ENCODE measurements at places on chromosomes 3 and 15. TPM values are rescaled to one million over a fixed set of nuclear protein-coding genes. Genes with fewer than 3 reads are reported as not detected.

GRCh38 chr15:45471151-45471550 lies 51.4 kb downstream of the SLC30A4 start:
- no peak for DNase-seq
- no peak overlapping the region for H3K4me3 ChIP-seq
- no peak overlapping the region for H3K27ac ChIP-seq
- no peaks in the 10 kb centered on the region for H3K27me3 ChIP-seq
- H3K36me3 ChIP-seq, result no peaks in the 10 kb centered on the region

- no peak overlapping the region for H3K4me3 ChIP-seq
- no peaks in the 10 kb centered on the region for H3K4me1 ChIP-seq
- no peaks in the 10 kb centered on the region for H3K27me3 ChIP-seq
- DNase-seq, result no peak
These were observed 84.8 kb upstream of the POMGNT2 start for GRCh38 chr3:43190670-43191069.

GRCh38 chr3:129323651-129324294 lies 45.1 kb downstream of the HMCES start:
- no peak overlapping the region for H3K27ac ChIP-seq
- no peaks in the 10 kb centered on the region for H3K36me3 ChIP-seq
- no peaks in the 10 kb centered on the region for H3K4me1 ChIP-seq
- H3K4me3 ChIP-seq, result no peak overlapping the region
- H3K27me3 ChIP-seq, result no peaks in the 10 kb centered on the region

DNA sequence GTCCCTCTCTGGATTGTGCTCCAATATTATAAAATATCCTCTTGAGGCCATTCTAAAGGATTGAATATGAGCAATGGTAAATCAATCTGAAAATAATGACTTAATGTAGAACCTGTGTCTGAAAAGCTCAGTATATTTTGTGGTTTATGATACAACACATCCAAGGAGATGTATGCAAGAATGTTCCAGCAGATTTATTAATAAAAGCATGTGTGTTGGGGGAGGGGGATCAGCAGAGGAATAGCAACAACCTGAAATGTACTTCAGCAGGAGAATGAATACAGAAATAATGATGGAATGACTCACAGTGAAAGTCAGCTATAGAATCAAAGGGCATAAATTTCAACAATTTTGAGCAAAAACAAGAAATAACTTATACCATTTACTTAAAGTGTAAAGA lies 56.7 kb upstream of the NUDT16 start:
- H3K4me1 ChIP-seq, result no peaks in the 10 kb centered on the region
- no peak overlapping the region for H3K4me3 ChIP-seq
- H3K27me3 ChIP-seq, result no peaks in the 10 kb centered on the region
- no peak for DNase-seq
- H3K27ac ChIP-seq, result no peak overlapping the region
- no peaks in the 10 kb centered on the region for H3K36me3 ChIP-seq

DNA sequence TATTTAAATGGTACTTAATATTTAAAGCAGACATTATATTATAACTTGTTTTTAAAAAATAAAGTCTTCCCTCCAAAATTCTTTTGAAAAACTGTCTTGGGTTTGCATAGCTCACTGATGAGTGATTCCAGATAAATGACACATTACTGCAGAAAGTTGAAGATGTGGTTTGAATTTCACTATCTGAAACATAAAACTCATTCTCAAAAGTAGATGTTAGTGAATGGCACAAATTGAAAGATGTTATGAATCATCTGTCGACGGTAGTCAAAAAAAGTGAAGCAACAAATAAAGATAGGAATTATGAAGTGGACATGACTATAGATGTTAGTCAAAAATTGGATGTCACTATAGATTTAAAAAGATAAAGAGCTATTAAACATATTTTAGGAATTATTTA lies 280.5 kb downstream of the GAP43 start:
- H3K4me3 ChIP-seq, result no peak overlapping the region
- no peaks in the 10 kb centered on the region for H3K4me1 ChIP-seq
- H3K27ac ChIP-seq, result no peak overlapping the region
- no peak for DNase-seq
- H3K27me3 ChIP-seq, result no peaks in the 10 kb centered on the region

- no peaks in the 10 kb centered on the region for H3K27me3 ChIP-seq
- no peak overlapping the region for H3K27ac ChIP-seq
- H3K36me3 ChIP-seq, result no peaks in the 10 kb centered on the region
- DNase-seq, result no peak
- H3K4me1 ChIP-seq, result no peaks in the 10 kb centered on the region
These were observed 17.0 kb downstream of the WDR93 start for GRCh38 chr15:89707577-89707976.

- no peak overlapping the region for H3K4me3 ChIP-seq
- H3K4me1 ChIP-seq, result no peaks in the 10 kb centered on the region
- no peaks in the 10 kb centered on the region for H3K36me3 ChIP-seq
These were observed 165.5 kb upstream of the MLF1 start for GRCh38 chr3:158405507-158405906.

DNA sequence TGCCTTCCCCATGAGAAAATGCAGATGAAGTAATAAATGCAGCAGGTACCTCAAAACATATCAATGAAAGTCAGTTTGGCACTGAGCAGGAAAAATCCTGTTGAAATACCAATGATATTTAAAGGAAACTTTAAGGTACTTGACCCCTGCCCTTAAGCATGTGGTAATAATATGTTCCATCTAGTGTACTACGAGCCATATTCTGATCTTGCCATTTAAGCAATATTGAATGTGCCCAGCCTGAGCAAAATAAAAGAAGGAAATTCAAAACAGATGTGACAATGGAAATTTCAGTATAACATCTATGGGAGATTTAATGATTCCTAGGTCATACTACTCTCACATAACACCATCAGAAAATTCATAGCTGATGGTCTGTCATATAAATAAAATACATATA lies 191.8 kb upstream of the CGNL1 start:
- H3K36me3 ChIP-seq, result no peaks in the 10 kb centered on the region
- H3K4me1 ChIP-seq, result no peaks in the 10 kb centered on the region
- H3K27ac ChIP-seq, result no peak overlapping the region
- H3K27me3 ChIP-seq, result no peaks in the 10 kb centered on the region
- no peak overlapping the region for H3K4me3 ChIP-seq
- no peak for DNase-seq

The SPESP1 gene
- total RNA-seq, result 7.9 TPM

The MYL3 gene
- total RNA-seq, result 5.9 TPM

The CERS3 gene
- 3.7 TPM for total RNA-seq
